LHCN-M2 (cell line): ENCODE measurements at places on chromosomes 16 and 17. TPM values are rescaled to one million over a fixed set of nuclear protein-coding genes. Genes with fewer than 3 reads are reported as not detected.
A peak's percentile ranks its signal among the peaks of the same experiment; 100 is the strongest.

GRCh38 chr16:69917739-69918138, 33.4 kb upstream of the CLEC18A start:
- DNase-seq, result peak; percentile 89

GRCh38 chr17:55668312-55668920, 54.2 kb downstream of the TMEM100 start:
- DNase-seq, result no peak

DNA sequence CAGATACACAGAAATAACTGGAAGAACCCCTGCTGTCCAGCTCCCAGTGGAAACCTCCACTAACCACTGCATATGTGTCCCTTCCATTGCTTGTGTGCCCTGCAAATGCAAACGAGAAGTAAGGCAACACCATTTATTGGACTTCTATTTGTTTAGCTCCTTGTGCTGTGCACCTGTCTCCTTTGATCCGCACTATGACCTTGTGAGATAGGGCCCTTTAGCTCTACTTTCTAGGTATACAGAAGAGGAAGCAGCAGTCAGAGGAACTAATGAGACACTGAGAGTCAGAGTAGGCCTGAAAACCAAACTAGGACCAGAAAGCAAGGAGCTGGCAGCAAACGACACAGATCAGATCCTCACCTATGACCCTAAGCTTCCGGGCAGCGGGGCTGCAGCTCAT, 22.4 kb downstream of the SOX9 start:
- no peak for DNase-seq

DNA sequence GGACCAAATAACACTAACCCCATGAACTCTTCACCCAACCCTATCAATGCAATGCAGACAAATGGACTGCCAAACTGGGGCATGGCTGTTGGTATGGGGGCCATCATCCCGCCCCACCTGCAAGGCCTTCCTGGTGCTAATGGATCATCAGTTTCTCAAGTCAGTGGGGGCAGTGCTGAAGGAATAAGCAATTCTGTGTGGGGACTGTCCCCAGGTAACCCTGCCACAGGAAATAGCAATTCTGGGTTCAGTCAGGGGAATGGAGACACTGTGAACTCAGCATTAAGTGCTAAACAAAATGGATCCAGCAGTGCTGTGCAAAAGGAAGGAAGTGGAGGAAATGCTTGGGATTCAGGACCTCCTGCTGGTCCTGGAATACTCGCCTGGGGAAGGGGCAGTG, 78.9 kb downstream of the TMC6 start:
- no peak for DNase-seq

GRCh38 chr16:50291719-50292565, 25.6 kb downstream of the ADCY7 start:
- DNase-seq, result no peak

DNA sequence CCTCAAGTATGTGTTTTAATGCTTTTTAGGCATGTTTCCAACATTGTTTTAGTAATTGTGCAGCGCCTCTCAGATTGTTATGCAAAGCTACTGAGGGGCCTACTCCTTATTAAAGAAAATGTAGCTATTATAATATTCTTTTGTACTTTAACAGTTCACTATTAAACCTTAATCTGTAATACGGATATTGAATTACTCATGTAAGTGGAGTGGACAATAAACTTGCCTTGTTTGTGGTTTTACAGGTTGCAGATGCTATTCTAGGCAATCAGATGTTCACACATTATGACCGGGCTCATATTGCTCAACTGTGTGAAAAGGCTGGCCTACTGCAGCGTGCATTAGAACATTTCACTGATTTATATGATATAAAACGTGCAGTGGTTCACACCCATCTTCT, 41.0 kb downstream of the PTRH2 start:
- DNase-seq, result peak; percentile 31

GRCh38 chr17:74314877-74315276, 11.1 kb upstream of the KIF19 start:
- DNase-seq, result no peak

GRCh38 chr16:53502331-53503269, at the start of gene AKTIP:
AKTIP (minus strand) TSS chr16:53503209; CDS start chr16:53500259, 2,950 bp downstream.
- DNase-seq, result peak; percentile 19

DNA sequence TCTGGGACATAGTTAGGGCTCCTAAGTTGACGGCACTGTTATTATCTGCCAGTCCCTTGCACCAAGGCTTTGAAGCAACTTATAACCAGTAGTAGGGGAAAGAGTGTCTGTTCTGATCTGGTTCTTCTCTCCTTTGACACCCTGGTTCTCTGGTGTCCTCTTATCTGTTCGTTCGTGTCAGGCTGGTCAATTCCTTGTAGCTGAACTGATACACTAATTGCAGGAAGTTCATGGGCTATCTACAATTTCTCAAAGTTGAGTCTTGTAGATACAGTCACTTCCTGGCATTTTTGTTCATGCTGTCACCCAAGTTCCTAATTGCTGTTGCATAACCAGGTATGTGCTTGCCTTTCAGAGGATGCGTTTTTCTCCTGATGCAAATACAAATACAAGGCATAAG, 17.3 kb upstream of the MYO1D start:
- no peak for DNase-seq

DNA sequence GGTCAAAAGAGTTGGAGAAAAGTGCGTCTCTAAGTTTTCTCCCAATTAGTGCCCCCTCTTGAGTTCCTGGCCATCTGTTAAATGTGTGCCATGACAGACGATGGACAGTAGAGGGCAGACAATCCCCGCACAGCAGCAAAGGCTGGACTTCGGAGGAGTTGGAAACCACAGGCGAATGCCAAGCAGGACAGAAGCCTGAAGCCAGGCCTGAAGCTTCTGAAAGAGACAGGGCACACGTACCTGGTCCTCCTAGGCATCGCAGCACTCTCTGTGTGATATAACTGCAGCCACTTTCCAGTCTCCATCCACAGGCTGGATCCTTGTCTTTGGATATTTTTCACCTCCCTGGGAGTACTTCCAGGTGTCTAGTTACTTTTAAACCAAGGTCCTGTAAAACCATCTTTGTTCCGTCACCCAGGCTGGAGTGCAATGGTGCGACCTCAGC, 14.5 kb downstream of the C17orf100 start:
- peak; percentile 70 for DNase-seq

- no peak for DNase-seq
These were observed 148.2 kb downstream of the WSCD1 start for GRCh38 chr17:6218333-6218732.

GRCh38 chr16:3465911-3466584, 22.6 kb downstream of the NAA60 start:
- no peak for DNase-seq

- DNase-seq, result peak; percentile 83
These were observed 30.1 kb downstream of the FZD2 start for GRCh38 chr17:44587339-44587738.

GRCh38 chr17:10295728-10296343, 77.0 kb downstream of the MYH13 start:
- DNase-seq, result peak; percentile 55

DNA sequence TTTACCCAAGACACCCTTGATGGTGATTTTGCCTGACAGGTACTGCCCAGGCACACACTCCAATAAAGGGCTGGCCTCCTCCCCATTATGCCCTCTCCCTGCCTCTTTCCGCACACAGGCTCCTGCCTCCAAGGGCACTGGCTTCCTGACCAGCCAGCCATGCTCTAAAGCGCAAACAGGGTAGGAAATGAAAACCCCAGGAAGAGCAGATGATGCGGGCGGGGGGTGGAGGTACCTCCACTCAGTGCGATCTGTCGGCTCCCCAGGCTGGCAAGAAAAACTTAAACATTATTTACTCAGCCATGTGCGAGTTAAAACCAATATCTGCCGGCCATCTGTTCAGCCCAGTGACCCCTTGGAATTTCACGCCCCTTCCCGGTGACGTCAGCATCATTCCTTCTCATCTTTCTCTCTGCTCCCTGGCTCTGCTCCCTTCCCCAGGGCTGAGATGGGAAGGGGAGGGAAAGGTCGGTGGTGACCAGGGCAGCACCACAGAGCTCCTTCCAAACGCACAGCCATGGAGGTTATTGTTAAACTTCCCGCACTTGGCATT, 262.5 kb downstream of the CBLN1 start:
- DNase-seq, result peak; percentile 30

DNA sequence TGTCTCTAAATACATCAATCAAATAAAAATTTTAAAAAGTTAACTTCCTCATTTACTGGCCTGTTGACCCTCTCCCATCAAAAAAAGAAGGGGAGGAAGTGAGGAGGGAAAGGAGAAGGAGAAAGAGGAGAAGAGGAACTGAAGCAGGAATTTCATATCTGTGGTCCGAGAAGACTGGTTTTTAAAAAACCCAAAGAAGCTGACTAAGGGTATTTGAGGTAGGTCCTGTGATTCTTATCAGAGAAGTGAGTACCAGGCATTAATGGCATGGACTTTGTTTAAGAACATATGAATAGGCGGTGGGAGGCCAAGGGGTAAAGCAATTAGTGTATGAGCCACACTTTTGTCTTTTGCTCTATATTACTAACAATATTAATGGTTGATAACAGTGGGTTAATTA, 2.0 kb downstream of the SLC46A1 start:
- DNase-seq, result no peak

DNA sequence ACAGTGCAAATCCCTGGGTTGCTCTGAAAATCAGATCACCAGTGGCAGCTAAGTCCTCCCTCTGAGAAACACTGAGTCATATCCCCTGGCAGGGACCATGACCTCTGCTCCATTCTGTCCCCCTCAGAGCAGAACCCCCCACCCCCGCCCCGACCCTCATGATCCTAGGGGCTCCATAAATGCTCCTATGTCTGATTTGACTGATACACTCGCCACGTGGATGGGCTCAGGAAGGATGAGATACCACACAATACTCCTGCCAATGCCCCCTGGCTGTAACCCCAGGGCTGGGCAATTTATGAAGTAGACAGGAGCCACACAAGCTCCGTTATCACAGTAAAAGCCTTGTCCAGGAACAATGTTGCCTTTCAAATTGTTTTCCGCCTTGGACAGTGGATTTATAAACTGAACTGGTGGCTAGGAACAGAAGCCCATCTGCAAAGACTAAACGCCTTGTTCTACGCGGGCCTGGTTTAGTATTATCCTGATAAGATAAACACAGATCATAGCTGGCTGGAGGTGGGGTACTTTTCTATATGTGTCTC, 394.8 kb downstream of the SLC39A11 start:
- no peak for DNase-seq

DNA sequence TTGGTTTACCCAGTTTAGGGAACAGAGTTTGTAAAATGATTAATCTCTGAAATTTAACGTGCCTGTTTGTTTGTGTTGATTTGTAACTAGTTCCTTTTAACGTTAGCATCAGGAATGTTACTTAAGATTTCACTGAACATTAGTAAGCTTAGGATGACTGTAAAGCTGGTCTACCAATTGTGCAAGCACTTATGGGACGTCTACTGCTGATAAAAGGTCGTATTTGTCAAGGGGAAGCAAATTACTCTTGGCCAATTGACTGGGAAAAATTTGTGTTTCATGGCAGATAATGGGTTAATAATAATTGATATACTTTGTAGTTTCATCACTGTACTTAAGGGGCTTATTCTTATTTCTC, 11.8 kb downstream of the METTL9 start:
- DNase-seq, result no peak

DNA sequence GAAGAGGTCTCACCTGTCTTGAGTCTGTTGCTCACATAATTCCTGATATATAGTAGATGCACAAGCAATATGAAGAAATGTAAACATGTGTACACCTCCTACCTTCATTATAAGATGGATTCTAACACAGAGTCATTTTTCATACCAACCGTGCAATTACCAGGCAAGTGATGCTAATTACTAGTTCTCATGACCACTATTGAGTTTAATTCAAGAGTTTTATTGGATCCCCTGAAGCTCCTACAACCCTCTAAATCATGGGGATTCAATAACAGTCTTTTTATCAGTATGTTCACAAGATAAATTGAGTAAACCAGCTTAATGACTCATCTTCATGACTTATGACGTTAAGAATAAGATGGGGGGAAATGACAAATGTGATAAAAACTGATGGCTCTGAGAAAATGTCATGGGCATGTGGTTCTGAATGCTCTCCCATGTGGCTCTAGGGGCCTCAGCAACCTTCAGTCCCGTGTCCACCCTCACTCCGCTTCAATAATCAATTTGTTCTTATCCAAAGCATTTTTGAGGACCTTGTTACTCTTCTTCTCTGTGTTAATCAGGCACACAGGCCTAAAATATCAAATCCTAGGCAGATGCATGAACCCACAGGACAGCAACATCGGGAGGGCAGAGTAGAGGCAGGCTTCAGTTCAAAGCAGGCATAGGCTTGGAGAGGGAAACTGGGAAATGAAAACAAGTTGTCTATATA, 42.8 kb downstream of the PRAC1 start:
- DNase-seq, result no peak

The RGS9 gene
- total RNA-seq, result 0.32 and 0.57 TPM in 2 replicates

The GAST gene
- not detected in 2 replicates for total RNA-seq

The ZNF200 gene
- total RNA-seq, result 10.4 and 11.9 TPM in 2 replicates

The TLCD2 gene
- total RNA-seq, result 0.77 and 1.1 TPM in 2 replicates

The SAMD14 gene
- total RNA-seq, result 1.1 and 1.6 TPM in 2 replicates

The CES5A gene
- not detected in 2 replicates for total RNA-seq

The MAPT gene
- 0.06 TPM in 1 of 2 replicates, not detected in the other for total RNA-seq

The FOXC2 gene
- total RNA-seq, result 5.1 and 8.3 TPM in 2 replicates

The KRT15 gene
- total RNA-seq, result 0.19 and 0.46 TPM in 2 replicates

The PIK3R5 gene
- total RNA-seq, result not detected in 2 replicates
